Mammary microvascular endothelial cell (primary cell): ENCODE measurements at places on chromosomes 2 and 18. TPM values are rescaled to one million over a fixed set of nuclear protein-coding genes. Genes with fewer than 3 reads are reported as not detected.

The SIGLEC15 gene
- 0.59 and 1.7 TPM in 2 replicates for total RNA-seq

The HJURP gene
- 22.8 and 22.9 TPM in 2 replicates for total RNA-seq

The PPP1R1C gene
- total RNA-seq = 0.27 and 3.0 TPM in 2 replicates

The SH3RF3 gene
- 18.1 and 19.1 TPM in 2 replicates for total RNA-seq

The RGPD4 gene
- total RNA-seq = not detected in 2 replicates

The CLEC4F gene
- total RNA-seq = 0.10 TPM in 1 of 2 replicates, not detected in the other

The LAMA1 gene
- total RNA-seq = 0.25 and 0.27 TPM in 2 replicates
